ENCODE measurements at places on chromosomes 11 and 22.

GRCh38 chr11:94907226-94907625 is 66.1 kb downstream of the CWC15 start:
- no peak for DNase-seq

- no peak for DNase-seq
Observed at GRCh38 chr22:27801616-27802345, at the start of gene MN1. Gene MN1, minus strand, starts transcription at chr22:27801756. Its CDS starts 1,213 bp downstream, at chr22:27800543.

- DNase-seq: no peak
Observed at GRCh38 chr11:105906517-105906916, 115.5 kb downstream of the MSANTD4 start.

GRCh38 chr11:59206635-59207034 is 6.1 kb downstream of the MPEG1 start:
- DNase-seq: no peak

All from DMS79 treated with DMSO at 0.1 percent for 48 hours (cell line).